ENCODE measurements at places on chromosomes 13 and 19.

GRCh38 chr13:105346141-105346775, 1189.2 kb downstream of the EFNB2 start:
- no peak for DNase-seq

DNA sequence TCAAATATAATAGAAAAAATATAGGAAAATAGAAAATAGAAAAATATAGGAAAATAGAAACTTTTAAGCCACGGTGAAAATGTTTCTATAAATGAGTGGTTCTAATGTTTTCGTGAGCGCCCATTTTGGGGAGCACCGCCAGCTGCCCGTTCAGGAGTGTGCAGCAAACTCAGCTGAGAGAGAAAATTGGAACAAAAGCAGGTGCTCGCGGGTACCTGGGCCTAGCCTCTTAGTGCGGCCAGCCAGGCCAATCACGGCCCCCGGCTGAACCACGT, 204 bp upstream of the PDX1 start:
- no peak for DNase-seq

DNA sequence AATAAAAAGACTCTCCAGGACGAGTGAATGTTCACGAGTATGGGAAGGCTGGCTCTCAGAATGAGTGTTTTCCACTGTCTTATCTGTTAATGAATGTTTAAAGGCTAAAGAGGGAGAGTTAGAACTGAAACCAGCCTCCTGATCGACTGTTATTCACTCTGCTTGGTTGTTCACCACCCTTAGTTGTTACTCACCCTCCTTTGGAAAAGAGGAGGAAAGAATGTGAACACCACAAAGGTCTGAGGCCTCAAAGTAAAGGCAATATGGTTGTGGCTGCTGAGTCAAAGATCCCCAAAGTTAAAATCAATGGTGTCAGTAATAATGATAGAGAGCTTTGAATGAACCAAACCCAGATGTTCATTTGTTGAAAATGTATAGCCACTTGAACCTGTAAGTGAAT, 1793.2 kb upstream of the PCDH20 start:
- DNase-seq: no peak

GRCh38 chr13:21957833-21958232, 287.0 kb downstream of the FGF9 start:
- DNase-seq: no peak

DNA sequence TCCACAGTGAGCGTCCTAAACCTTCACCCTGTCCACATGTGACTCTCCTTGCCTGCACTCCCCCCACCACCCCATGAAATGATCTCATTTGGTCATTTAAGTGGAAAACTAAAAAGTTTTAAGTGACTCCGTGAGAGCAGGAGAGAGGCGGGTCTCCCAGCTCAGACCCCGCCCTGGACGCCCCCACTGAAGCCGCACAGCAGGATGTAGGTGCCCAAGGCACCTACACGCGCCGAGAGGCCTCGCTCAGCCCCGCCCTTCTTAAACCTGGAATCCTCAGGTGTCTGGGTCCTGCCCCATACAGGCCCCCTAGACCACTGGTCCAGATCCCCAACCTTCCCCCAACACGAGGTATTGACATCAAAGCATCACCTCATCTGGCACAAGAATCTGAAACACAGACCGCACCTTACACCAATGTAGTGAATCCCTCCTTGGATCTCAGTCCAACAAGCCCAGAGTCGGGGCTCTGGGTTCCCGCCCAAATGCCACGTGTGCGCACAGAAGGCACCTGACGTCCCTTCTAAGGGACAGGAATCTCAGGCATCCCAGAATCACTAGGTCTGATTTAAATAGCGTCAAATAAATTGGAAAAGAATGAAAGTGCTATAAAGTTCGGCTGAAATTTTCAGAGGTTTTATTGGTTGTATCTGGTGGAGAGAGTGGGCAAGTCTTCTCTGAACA, 3.5 kb downstream of the IGFL1 start:
- no peak for DNase-seq

- no peak for DNase-seq
Measured at GRCh38 chr13:112854321-112854720, 114.7 kb upstream of the MCF2L start.

- DNase-seq: peak; percentile 96
Measured at GRCh38 chr19:12884926-12885748, 1.9 kb downstream of the KLF1 start.

DNA sequence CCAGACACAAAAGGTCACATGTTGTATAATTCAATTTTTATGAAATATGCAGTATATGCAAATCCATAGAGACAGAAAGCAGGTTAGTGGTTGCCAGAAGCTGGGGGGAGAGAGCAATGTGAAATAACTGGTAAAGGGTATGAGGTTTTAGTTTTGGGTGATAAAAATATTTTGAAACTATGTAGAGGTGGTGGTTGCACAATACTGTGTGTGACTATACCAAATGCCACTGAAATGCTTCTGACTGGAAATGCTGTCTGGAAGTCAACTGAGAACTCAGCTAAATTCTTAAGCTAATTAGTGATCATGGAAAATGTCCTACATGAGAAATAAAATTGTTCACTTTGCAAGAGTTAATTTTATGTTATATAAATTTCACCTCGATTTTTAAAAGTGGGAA, 65.3 kb upstream of the RXFP2 start:
- no peak for DNase-seq

DNA sequence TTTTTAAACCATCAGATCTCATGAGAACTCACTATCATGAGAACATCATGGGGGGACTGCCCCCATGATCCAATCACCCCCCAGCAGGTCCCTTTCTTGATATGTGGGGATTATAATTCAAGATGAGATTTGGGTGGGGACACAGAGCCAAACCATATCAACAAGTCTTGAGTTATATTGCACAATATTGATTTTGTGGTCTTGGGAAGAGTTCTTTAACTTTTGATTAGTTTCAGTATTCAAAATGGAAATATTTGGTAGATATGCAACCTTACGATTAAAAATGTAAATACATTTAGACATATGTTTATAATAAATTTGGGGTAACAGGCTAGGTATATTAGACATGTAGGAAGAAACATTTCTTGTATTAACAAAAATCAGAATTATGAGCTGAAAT, 188.2 kb downstream of the GPC5 start:
- DNase-seq: no peak

DNA sequence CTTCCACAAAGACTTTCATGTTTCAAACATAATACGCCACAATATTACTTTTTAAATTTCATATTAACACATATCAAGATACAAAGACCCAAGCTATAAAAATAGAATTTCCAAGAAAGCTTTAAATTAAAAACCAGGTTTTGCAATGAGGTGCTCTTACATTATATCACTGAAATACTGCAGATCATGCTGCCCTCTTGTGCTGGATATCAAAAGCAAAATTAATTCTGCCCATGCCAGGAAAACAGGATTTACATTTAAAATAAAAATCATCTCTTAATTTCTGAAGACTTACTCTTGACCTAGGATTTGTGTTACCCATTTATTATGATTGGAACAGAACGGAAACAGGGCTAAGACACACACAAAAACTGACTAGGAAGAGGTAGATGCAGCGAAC, 145.0 kb downstream of the ABCC4 start:
- DNase-seq: no peak

- DNase-seq: peak; percentile 72
Measured at GRCh38 chr19:15464394-15465385, at the start of gene RASAL3. RASAL3 (minus strand) TSS chr19:15464544; CDS start chr19:15464358, 186 bp downstream.

DNA sequence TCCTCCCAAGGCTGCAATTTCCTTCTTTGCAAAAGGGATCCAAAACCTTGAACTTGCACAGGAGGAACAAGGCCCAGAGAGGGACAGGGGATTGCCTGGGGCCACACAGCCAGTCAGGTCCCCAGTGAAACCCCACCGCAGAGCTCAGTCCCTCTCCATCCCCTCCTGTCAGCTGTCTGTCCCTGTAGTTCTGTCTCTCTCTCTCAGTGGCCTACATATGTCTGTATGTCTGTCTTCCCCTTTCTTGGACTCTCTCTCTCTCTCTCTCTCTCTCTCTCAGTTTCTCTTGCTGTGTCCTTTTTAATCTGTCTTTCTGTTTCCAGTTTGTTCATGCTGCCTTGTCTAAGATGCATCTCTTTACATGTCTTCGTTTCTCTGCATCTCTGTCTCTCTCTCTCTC, 11.5 kb downstream of the CEACAM19 start:
- DNase-seq: peak; percentile 25

GRCh38 chr19:36418287-36419001, at the start of gene ZFP82:
ZFP82 (minus strand) TSS chr19:36418644; CDS start chr19:36409789, 8,855 bp downstream.
- DNase-seq: peak; percentile 93

- no peak for DNase-seq
Measured at GRCh38 chr19:7257148-7258040, 36.8 kb downstream of the INSR start.

DNA sequence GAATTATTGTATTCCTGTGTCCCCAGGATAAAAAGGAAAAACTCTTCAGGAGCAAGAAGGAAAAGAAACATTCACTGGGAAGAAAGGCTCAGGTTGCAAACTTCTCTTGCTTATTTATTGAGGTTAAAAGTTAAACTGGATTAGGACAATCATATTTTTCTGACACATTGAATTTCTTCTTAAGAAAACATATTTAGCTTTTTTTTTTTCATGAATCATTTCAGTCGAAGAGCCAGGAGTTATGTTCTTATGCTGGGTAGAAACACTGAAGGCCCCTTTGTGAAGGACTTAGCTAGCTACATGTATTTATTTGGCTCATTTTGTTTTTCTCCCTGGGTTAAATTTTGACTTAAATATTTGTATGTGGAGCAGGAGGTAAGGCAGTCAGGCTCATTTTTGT, 434.0 kb downstream of the KLF5 start:
- DNase-seq: no peak

DNA sequence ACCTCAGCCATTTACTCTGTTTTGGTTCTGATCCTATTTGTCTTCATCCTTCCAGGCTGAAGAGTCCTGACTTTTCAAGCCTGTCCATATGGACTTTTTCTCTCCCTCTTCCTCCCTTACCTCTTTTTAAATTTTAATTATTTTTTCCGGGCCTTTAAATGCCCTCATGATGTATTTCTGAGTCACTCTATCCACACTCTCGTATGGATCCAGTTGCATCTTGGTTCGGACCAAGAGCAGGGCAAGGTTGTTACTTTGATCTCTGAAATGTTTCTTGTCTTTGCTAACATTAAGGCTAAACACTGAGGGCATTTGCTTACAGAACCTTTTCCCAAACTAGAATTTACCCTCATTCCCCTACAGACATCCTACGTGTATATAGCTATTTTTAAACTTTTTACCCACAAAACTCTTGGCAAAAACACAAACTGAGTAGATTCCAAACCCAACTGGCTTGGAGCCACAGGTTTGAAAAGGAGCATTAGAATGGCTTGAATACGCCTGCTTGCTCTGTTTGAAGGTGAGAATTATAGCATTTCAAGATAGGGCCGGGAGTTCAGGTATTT, 47.4 kb upstream of the SERPINE3 start:
- no peak for DNase-seq

- no peak for DNase-seq
Measured at GRCh38 chr19:33805313-33805712, 8.6 kb downstream of the KCTD15 start.

All from GM06990 (cell line).